Osteocyte (in vitro differentiated cells): ENCODE measurements at places on chromosomes 3 and 15. TPM values are rescaled to one million over a fixed set of nuclear protein-coding genes. Genes with fewer than 3 reads are reported as not detected.

The LRRC15 gene
- 0.18 and 0.27 TPM in 2 replicates for total RNA-seq

The KCNMB3 gene
- 2.6 and 3.2 TPM in 2 replicates for total RNA-seq

The ROPN1 gene
- not detected in 2 replicates for total RNA-seq

The DLEC1 gene
- total RNA-seq: 0.24 and 0.62 TPM in 2 replicates

The KCNMB2 gene
- total RNA-seq: not detected in 2 replicates

The OPA1 gene
- 49.6 and 52.5 TPM in 2 replicates for total RNA-seq

The PARP15 gene
- total RNA-seq: 0.08 TPM in 1 of 2 replicates, not detected in the other

The CPLX3 gene
- total RNA-seq: not detected in 2 replicates

The SLC9C1 gene
- total RNA-seq: not detected in 2 replicates

GRCh38 chr3:67192466-67192865, 194.4 kb downstream of the KBTBD8 start:
- no peaks in the 10 kb centered on the region for H3K4me1 ChIP-seq
- H3K4me3 ChIP-seq: no peak overlapping the region
- DNase-seq: no peak
- no peak overlapping the region for H3K27ac ChIP-seq
- no peaks in the 10 kb centered on the region for H3K36me3 ChIP-seq

DNA sequence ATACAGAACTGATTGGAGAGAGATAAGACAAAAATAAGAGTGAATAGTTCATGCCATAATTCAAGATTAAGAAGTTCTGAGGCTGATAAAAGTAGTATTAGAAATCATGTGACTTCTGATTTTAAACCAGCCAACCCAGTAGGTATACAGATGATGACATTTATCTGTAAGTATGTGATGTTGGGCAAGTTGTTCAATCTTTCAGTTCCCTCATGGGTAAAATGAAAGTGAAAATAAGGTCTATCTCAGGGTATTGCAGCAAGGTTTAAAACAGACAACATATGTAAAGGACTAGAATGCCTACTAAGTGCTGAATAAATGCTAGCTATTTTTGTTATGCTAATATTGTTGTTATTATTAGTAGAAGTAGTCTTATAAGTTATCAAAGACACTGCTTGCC, 1055.7 kb downstream of the NAALADL2 start:
- DNase-seq: no peak
- H3K4me3 ChIP-seq: no peak overlapping the region
- no peak overlapping the region for H3K27ac ChIP-seq
- no peaks in the 10 kb centered on the region for H3K36me3 ChIP-seq
- H3K4me1 ChIP-seq: no peaks in the 10 kb centered on the region

GRCh38 chr15:22866079-22866478, 27.6 kb downstream of the NIPA2 start:
- H3K4me1 ChIP-seq: peaks cover 13% of the 10 kb centered on the region
- H3K36me3 ChIP-seq: peaks cover 63% of the 10 kb centered on the region
- no peaks in the 10 kb centered on the region for H3K27me3 ChIP-seq

DNA sequence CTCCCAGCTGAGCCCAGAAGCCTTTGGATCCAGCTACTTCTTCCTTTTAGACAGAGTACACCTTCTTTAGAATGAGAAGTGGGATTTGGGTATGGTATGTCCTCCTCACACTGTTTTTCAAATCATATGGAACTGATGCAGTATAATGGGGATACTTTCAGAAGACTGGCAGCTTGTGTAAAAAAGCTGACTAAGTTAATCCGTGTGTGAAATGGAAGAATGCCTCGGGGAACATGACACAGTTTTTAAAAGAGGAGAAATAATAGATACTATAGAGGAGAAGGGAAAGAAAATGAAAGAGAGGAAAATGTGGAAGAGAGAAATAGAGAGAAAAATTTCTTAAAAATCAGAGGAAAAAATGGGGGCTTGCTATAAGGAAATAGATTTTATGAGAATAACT, 47.7 kb downstream of the TUSC7 start:
- no peak overlapping the region for H3K27ac ChIP-seq
- DNase-seq: no peak
- H3K36me3 ChIP-seq: no peaks in the 10 kb centered on the region
- no peak overlapping the region for H3K4me3 ChIP-seq
- H3K4me1 ChIP-seq: peaks cover 5% of the 10 kb centered on the region
- H3K27me3 ChIP-seq: peaks cover 46% of the 10 kb centered on the region

DNA sequence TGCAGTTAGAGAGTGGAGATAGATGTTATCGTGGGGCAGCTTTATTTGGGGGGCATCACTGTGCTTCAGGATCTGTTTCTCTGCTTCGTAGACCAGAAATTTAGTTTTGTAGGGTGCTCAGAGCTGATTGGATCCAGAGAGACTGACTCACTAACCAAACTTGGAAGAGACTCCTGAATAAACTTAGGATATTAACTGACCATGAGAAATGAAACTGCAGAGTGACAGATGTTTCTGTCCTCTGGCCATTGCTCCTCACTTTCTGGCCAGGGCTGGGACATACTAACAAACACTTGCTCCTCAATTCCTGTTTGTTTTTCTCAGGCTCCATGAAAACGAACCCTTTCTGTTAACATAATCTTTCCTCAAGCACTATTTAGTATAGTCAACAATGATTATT, 4.3 kb downstream of the ZNF592 start:
- H3K27me3 ChIP-seq: no peaks in the 10 kb centered on the region
- no peak for DNase-seq
- peak overlapping the region; percentile 15 for H3K4me3 ChIP-seq
- peaks cover 48% of the 10 kb centered on the region for H3K4me1 ChIP-seq
- H3K36me3 ChIP-seq: peaks cover 2% of the 10 kb centered on the region

DNA sequence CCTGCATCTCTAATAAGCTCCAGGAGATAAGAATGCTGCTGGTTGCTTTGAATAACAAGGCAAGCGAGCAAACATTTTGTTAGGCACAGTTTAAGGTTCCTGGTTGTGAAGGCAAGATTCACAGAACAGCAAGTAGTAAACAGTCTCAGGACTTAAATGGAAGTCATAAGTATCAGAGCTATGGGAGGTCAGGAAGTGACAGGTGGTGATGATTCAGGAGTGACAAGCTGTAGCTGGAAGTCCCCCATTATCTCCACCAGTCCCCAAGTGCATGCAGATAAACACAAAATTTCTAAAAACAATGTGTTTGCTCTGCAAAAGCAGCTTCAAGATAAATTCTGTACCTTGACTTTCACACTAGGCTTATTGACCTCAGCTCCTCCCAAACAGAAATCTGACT, 3.3 kb downstream of the FETUB start:
- DNase-seq: no peak
- peaks cover 12% of the 10 kb centered on the region for H3K4me1 ChIP-seq
- H3K27me3 ChIP-seq: peaks cover 29% of the 10 kb centered on the region
- no peak overlapping the region for H3K27ac ChIP-seq
- no peak overlapping the region for H3K4me3 ChIP-seq

- peaks cover 50% of the 10 kb centered on the region for H3K36me3 ChIP-seq
- no peaks in the 10 kb centered on the region for H3K4me1 ChIP-seq
- DNase-seq: no peak
- no peak overlapping the region for H3K27ac ChIP-seq
- H3K27me3 ChIP-seq: no peaks in the 10 kb centered on the region
Observed at GRCh38 chr15:64134345-64134829, 17.1 kb upstream of the SNX22 start.

- no peak for DNase-seq
- no peaks in the 10 kb centered on the region for H3K27me3 ChIP-seq
- no peak overlapping the region for H3K4me3 ChIP-seq
Observed at GRCh38 chr15:38075466-38075865, 141.0 kb downstream of the TMCO5A start.

DNA sequence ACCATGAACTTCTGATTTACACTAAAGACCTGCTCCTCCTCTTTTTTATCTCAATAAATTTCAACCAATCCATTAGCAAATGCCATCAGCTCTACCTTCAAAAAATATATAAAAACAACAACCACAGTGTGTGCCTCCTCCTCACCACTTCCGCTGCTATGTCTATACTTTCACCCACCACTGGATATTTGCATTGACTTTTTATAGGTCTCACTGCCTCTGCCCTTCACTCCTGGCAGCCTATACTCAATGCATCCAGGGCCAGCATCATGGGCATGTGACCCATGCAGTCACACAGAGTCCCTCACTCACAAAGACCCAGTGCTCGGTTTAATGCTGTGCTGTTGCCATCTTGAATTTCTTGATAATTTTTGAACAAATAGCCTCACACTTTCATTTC, 53.5 kb upstream of the CCDC54 start:
- no peaks in the 10 kb centered on the region for H3K27me3 ChIP-seq
- H3K36me3 ChIP-seq: no peaks in the 10 kb centered on the region
- H3K4me3 ChIP-seq: no peak overlapping the region
- no peaks in the 10 kb centered on the region for H3K4me1 ChIP-seq
- DNase-seq: no peak

GRCh38 chr15:62119227-62119864, 45.7 kb downstream of the C2CD4B start:
- peaks cover 18% of the 10 kb centered on the region for H3K4me1 ChIP-seq
- no peak for DNase-seq
- no peaks in the 10 kb centered on the region for H3K36me3 ChIP-seq
- no peaks in the 10 kb centered on the region for H3K27me3 ChIP-seq

GRCh38 chr15:94100863-94101262, 130.5 kb upstream of the MCTP2 start:
- DNase-seq: no peak
- H3K4me1 ChIP-seq: no peaks in the 10 kb centered on the region
- H3K36me3 ChIP-seq: no peaks in the 10 kb centered on the region

DNA sequence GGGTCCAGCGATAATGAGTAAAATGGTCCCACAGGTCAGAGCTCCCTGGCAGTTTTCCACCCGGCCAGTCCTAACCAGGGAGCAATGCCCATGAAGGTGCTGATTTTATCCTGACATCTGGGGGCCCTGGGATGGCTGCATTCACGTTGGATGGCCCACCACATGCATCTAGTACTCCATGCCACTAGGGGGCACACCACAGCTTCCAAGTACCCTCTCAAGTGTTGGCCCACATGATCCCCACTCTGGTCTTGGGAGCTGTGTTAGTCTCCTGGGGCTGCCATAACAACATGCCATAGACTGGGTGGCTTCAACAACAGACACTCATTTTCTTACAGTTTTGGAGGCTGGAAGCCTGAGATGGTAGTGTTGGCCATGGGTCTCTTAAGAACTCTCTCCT, 225.5 kb downstream of the SLCO3A1 start:
- H3K4me1 ChIP-seq: no peaks in the 10 kb centered on the region
- no peak overlapping the region for H3K27ac ChIP-seq
- H3K27me3 ChIP-seq: peaks cover 5% of the 10 kb centered on the region
- no peaks in the 10 kb centered on the region for H3K36me3 ChIP-seq
- no peak overlapping the region for H3K4me3 ChIP-seq

DNA sequence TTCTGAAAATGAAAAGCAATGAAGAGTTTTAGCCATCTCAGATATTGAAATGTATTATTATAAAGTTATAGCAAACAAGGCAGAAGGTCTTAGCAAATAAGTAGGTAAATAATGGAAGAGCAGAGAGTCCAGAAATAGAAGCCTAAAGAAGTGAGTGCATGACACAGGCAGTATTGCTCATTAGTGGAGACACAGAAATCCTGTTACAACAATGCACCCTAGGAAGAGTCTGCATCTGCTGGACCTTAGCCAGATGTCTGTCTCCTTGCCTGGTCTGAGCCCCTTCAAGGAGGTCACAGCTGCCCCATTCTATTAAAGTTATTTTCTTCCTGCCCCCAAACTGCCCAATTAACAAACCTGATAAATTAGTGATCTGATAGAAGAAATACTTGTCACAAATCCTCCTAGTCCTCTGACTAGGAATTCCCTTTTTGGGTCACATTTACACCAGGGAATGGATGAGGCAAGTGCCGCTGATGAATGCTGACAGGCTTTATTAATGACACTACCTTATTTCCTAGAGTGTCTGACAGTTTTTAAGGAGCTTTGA, 51.9 kb downstream of the HOMER2 start:
- H3K36me3 ChIP-seq: no peaks in the 10 kb centered on the region
- no peaks in the 10 kb centered on the region for H3K4me1 ChIP-seq
- H3K4me3 ChIP-seq: no peak overlapping the region
- H3K27ac ChIP-seq: no peak overlapping the region
- DNase-seq: no peak

- no peak overlapping the region for H3K27ac ChIP-seq
- peaks cover 2% of the 10 kb centered on the region for H3K4me1 ChIP-seq
Observed at GRCh38 chr3:106161246-106161645, 292.4 kb upstream of the CBLB start.

DNA sequence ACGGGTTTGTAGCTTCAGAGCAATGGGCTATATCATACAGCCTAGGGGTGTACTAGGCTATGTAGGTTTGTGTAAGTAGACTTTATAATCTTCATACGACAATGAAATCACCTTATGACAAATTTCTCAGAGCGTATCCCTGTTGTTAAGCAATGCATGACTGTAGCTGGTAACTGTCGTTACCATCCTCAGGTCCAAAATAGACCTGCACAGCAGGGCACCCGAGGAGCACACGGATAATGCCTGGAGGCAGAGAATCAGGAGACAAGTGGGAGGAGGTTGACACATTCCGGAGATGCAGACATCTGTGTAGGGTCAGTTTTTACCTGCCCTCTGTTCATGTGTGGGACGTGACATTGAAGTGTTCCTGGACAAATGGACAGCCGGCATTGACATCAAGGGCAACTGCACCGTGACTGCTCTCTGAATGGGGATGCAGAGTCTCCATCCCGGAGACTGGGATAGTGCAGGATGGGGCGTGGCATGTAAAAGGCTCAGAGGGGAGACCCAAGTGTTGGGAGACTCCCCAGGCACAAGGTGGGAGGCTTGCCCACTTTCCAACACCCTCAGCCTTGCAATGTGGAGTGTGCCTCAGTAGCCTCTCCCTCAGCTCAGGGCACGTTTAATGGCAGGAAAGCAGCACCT, 45.9 kb upstream of the PGPEP1L start:
- peak; percentile 71 for DNase-seq
- H3K4me1 ChIP-seq: peaks cover 4% of the 10 kb centered on the region
- H3K4me3 ChIP-seq: no peak overlapping the region
- no peak overlapping the region for H3K27ac ChIP-seq
- H3K27me3 ChIP-seq: peaks cover 2% of the 10 kb centered on the region
- H3K36me3 ChIP-seq: no peaks in the 10 kb centered on the region

GRCh38 chr3:187093320-187093719, 46.0 kb downstream of the RPL39L start:
- H3K4me3 ChIP-seq: no peak overlapping the region
- H3K27me3 ChIP-seq: no peaks in the 10 kb centered on the region
- peaks cover 8% of the 10 kb centered on the region for H3K36me3 ChIP-seq
